ENCODE measurements at places on chromosomes 3 and 15. TPM values are rescaled to one million over a fixed set of nuclear protein-coding genes. Genes with fewer than 3 reads are reported as not detected.

- DNase-seq = no peak
- H3K27ac ChIP-seq = no peak overlapping the region
- peaks cover 20% of the 10 kb centered on the region for H3K36me3 ChIP-seq
- H3K27me3 ChIP-seq = no peaks in the 10 kb centered on the region
These were observed 70.6 kb downstream of the AP4E1 start for GRCh38 chr15:50979041-50979440.

GRCh38 chr3:123952844-123953520, 8.0 kb downstream of the CCDC14 start:
- H3K27ac ChIP-seq = no peak overlapping the region
- H3K27me3 ChIP-seq = no peaks in the 10 kb centered on the region
- peaks cover 3% of the 10 kb centered on the region for H3K4me1 ChIP-seq
- no peak overlapping the region for H3K4me3 ChIP-seq
- H3K36me3 ChIP-seq = peaks cover 17% of the 10 kb centered on the region
- no peak for DNase-seq

DNA sequence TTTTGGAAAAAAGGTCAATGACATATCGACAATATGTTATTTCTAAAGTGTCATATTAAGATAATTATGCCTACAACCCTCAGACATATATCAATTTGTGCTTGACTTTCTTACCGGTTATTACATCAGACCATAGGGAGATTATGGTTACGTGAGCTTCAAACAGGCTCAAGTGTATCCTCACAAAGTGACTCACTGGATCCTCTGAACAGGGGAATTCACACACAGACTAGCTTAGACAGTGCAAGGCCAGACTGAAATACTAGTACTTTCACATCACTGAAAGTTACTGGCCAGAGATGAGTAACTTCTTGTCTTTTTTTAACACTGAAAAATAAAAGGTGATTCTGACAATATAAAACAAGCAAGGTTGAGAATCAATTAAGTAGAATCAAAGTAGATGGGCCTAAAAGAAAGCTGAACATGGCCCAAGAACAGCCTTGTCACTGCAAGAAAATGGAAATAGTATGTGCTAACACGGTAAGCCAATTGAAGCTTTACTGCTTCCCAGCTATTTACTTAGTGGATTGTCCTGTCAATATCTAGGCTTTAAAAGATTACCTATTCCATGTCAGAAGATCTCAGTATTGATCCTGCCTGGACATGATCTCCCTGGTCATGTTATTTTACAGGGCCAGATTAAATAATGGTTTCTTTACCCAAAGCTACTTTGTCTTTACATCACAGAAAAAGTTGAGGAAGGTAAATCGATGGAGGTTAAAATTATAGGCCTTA, 848.6 kb downstream of the ROBO1 start:
- H3K27ac ChIP-seq = peak overlapping the region; percentile 92
- H3K36me3 ChIP-seq = no peaks in the 10 kb centered on the region
- H3K27me3 ChIP-seq = no peaks in the 10 kb centered on the region
- H3K4me3 ChIP-seq = no peak overlapping the region

GRCh38 chr3:38207254-38208003, 42.1 kb downstream of the OXSR1 start:
- peaks cover 6% of the 10 kb centered on the region for H3K36me3 ChIP-seq
- peaks cover 23% of the 10 kb centered on the region for H3K4me1 ChIP-seq
- DNase-seq = no peak

GRCh38 chr3:172511783-172512762, 11.2 kb downstream of the TNFSF10 start:
- DNase-seq = no peak
- peaks cover 14% of the 10 kb centered on the region for H3K4me1 ChIP-seq
- H3K27ac ChIP-seq = no peak overlapping the region
- H3K27me3 ChIP-seq = peaks cover 16% of the 10 kb centered on the region
- H3K4me3 ChIP-seq = no peak overlapping the region
- H3K36me3 ChIP-seq = no peaks in the 10 kb centered on the region

- H3K36me3 ChIP-seq = peaks cover 4% of the 10 kb centered on the region
- H3K27ac ChIP-seq = peak overlapping the region; percentile 80
- peak overlapping the region; percentile 23 for H3K4me3 ChIP-seq
- H3K27me3 ChIP-seq = no peaks in the 10 kb centered on the region
- DNase-seq = no peak
These were observed 47.4 kb upstream of the ZBTB20 start for GRCh38 chr3:115194476-115194875.

DNA sequence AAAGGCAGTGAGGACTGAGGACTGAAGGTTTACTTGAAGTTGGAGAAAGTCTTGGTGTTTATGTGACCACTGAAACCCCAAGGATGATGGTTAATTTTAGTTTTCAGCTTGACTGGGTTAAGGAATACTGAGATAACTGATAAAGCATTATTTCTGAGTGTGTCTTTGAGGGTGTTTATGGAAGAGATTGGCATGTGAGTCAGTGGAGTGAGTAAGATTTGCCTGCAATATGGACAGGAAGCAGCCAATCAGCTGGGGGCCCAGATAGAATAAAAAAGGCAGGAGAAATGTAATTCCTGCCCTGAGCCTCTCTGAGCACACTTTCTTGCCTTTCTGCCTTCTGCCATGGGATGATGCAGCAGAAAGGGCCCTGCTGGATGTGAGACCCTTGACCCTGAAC, 92.4 kb downstream of the KBTBD8 start:
- H3K4me3 ChIP-seq = no peak overlapping the region
- no peaks in the 10 kb centered on the region for H3K27me3 ChIP-seq
- no peaks in the 10 kb centered on the region for H3K36me3 ChIP-seq
- no peak overlapping the region for H3K27ac ChIP-seq
- DNase-seq = no peak

GRCh38 chr3:181432992-181433391, 278.7 kb upstream of the SOX2 start:
- H3K27me3 ChIP-seq = peaks cover 3% of the 10 kb centered on the region
- no peaks in the 10 kb centered on the region for H3K36me3 ChIP-seq
- H3K4me3 ChIP-seq = no peak overlapping the region
- no peak overlapping the region for H3K27ac ChIP-seq

- no peaks in the 10 kb centered on the region for H3K27me3 ChIP-seq
- H3K36me3 ChIP-seq = peaks cover 39% of the 10 kb centered on the region
- no peak for DNase-seq
- H3K4me3 ChIP-seq = no peak overlapping the region
These were observed 107.4 kb downstream of the GLDN start for GRCh38 chr15:51448622-51449399.

DNA sequence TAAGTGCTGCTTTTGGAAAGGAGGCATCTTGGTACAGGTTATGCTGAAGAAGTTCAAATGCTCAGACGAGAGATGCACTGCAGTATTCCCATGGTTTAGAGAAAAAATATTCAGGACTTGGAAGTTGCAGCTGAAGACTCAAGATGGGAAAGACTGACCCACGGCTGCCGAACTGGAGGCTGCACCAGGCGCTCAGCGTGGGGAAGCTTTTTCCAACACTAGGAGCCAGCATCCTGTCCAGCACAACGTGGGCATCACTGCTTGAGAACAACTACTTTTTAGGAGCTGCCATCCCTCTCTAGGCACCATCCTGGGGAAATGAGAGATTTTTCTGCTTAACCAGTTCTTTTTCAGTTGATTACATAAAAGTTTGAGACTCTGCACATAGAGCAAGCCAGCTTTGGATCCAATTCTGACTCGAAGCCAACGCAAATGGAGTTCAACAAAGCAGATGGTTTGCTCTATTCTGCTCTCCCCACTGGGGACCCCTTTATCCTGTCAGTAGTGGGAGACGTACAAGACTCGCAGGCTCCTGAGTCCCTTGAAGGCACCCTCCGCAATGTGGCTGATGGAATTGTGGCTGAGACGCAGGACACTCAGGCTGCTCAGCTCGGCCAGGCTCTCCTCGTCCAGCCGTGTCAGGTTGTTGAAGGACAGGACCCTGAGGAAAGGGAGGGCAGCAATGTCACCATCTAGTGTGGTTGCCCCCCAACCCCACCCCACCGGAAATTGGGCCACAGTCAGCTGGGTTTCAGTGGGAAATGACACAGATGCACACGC, 93.8 kb downstream of the LRIG1 start:
- peaks cover 38% of the 10 kb centered on the region for H3K36me3 ChIP-seq
- H3K27ac ChIP-seq = no peak overlapping the region
- DNase-seq = no peak

- H3K27me3 ChIP-seq = no peaks in the 10 kb centered on the region
- H3K4me3 ChIP-seq = peak overlapping the region; percentile 71
- peaks cover 62% of the 10 kb centered on the region for H3K4me1 ChIP-seq
- peaks cover 10% of the 10 kb centered on the region for H3K36me3 ChIP-seq
These were observed 1.2 kb downstream of the EOGT start for GRCh38 chr3:69012100-69012799.

GRCh38 chr15:99911816-99912215, 178.6 kb upstream of the LYSMD4 start:
- H3K27ac ChIP-seq = no peak overlapping the region
- peaks cover 3% of the 10 kb centered on the region for H3K27me3 ChIP-seq
- no peak for DNase-seq
- no peaks in the 10 kb centered on the region for H3K36me3 ChIP-seq
- no peak overlapping the region for H3K4me3 ChIP-seq

- no peak for DNase-seq
- H3K27me3 ChIP-seq = peaks cover 49% of the 10 kb centered on the region
- H3K27ac ChIP-seq = no peak overlapping the region
- H3K4me3 ChIP-seq = no peak overlapping the region
- peaks cover 7% of the 10 kb centered on the region for H3K4me1 ChIP-seq
These were observed 60.1 kb upstream of the PCSK6 start for GRCh38 chr15:101549647-101550046.

- peaks cover 54% of the 10 kb centered on the region for H3K36me3 ChIP-seq
- H3K27ac ChIP-seq = no peak overlapping the region
- peaks cover 21% of the 10 kb centered on the region for H3K4me1 ChIP-seq
- DNase-seq = no peak
- no peaks in the 10 kb centered on the region for H3K27me3 ChIP-seq
These were observed 6.5 kb downstream of the ALAS1 start for GRCh38 chr3:52204337-52205073.

DNA sequence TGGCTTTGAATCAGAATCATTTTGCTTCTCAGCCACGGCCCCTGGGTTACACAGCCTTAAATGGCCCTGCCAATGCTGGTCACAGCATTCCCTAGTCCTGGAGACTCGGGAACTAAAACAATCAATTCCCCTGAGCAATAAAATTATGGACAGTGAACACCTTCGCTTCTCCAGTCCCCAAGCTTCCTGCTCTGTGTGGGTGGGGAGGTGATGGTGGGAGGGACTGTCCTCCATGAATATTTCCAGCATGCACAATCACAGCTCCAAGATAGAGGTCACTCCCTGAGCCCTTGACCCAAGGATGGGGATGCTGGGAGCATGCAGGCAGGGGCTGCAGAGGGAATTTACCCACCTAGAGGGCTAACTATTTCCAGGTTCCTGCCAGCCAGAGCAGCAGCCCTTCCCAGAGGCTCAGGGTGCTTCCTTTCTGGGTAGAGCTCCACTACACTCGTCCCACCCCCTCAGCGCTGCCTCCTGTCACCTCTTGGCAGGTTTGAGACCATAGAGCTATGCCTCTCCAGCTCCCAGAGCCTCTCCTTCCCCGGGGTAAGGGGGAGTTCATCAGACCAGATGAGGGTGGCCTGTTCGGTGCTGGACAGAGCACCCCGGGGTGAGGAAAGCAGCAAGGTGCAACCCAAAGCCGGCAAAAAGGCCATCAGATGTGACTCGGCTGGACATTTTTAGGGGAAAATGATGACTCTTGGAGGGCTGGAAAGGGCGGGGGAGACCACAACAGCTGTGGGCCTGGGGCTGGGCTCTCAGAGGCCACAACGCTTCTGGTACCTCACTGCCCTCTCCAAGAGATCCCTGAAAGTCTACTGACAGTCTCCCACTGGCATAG, 14.5 kb upstream of the CCDC33 start:
- H3K27me3 ChIP-seq = peaks cover 16% of the 10 kb centered on the region
- H3K4me1 ChIP-seq = peaks cover 19% of the 10 kb centered on the region
- no peak for DNase-seq
- no peak overlapping the region for H3K4me3 ChIP-seq
- H3K36me3 ChIP-seq = no peaks in the 10 kb centered on the region
- no peak overlapping the region for H3K27ac ChIP-seq

- H3K36me3 ChIP-seq = no peaks in the 10 kb centered on the region
- DNase-seq = no peak
- H3K4me1 ChIP-seq = peaks cover 6% of the 10 kb centered on the region
- peaks cover 27% of the 10 kb centered on the region for H3K27me3 ChIP-seq
These were observed 306.8 kb downstream of the TUSC7 start for GRCh38 chr3:117016378-117016777.

DNA sequence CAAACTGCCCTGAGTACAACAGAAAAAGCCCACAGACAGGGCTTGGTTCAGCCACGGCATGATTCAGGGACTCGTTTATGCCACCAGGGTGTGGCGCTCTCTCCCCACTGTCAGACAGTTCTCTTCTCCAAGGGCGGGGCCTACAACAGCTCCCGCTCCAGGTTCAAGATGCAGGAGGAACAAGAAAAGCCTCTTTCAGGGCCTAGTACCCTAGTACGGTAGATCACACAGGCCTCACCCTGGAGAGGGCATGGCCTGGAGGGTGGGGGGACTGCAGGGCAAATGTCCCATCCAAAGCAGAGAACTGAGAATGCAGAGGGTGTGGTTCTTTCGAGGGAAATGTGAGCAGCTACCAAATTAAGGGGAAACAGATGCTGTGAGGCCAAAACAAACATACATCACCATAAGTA, 12.0 kb downstream of the MESD start:
- H3K4me3 ChIP-seq = no peak overlapping the region
- peaks cover 21% of the 10 kb centered on the region for H3K36me3 ChIP-seq
- DNase-seq = no peak
- H3K27ac ChIP-seq = peak overlapping the region; percentile 10
- no peaks in the 10 kb centered on the region for H3K27me3 ChIP-seq
- H3K4me1 ChIP-seq = peaks cover 31% of the 10 kb centered on the region

DNA sequence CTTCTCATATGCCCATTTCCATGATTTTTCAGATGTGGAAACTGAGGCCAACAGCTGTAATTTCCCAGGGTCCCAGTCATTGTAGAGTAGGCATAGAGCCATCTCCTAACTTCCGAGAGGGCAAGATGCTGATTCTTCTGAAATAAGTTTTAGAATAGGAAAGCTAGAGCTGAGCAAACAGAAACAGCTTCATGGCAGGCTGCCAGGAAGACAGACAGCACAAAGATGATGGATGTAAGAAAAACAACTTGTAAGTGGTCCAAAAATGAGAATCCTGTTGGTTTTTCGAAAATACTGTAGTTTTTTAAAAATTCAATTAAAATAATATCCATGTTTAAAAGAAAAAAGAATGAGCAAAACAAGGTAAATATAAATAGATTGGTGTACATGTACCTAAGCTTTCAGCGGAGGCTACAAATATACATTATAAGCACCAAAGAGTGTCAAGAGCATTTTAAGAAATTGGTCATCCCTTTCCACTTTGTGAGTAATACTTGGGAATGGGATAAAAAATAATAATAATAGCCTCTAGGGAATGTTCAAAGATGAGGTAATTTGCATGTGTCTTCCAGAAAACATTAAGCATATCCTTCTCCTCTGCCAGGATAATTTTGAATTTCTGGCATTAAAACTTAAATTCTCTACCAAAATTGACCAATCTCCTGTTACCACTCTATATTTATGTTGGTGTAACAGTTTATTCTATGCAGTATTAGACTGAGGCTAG, 406.6 kb downstream of the MECOM start:
- no peaks in the 10 kb centered on the region for H3K36me3 ChIP-seq
- H3K4me3 ChIP-seq = no peak overlapping the region
- H3K27me3 ChIP-seq = no peaks in the 10 kb centered on the region

MST1R gene
- total RNA-seq = 0.55 TPM

ARGFX gene
- not detected for total RNA-seq

DNASE1L3 gene
- not detected for total RNA-seq

UCN2 gene
- total RNA-seq = 3.4 TPM

ACKR4 gene
- 0.22 TPM for total RNA-seq

CRYGS gene
- total RNA-seq = 2.8 TPM

GOLGA8S gene
- total RNA-seq = 0.32 TPM

AADACL2 gene
- not detected for total RNA-seq

Data from chondrocyte (in vitro differentiated cells).